Stimulated activated CD8-positive, alpha-beta memory T cell treated with anti-CD3 and anti-CD28 coated beads, Interleukin-12 subunit alpha, Interleukin-12 subunit beta, amount 100 ng/mL, for 4 hours (primary cell): ENCODE measurements at places on chromosomes 16 and 17.

- no peak for DNase-seq
These were observed 214.2 kb downstream of the MAF start for GRCh38 chr16:79386299-79386698.

GRCh38 chr17:28812748-28813377 lies 29.7 kb downstream of the FAM222B start:
- no peak for DNase-seq

GRCh38 chr17:76086384-76086783 lies 7.4 kb downstream of the ZACN start:
- no peak for DNase-seq

DNA sequence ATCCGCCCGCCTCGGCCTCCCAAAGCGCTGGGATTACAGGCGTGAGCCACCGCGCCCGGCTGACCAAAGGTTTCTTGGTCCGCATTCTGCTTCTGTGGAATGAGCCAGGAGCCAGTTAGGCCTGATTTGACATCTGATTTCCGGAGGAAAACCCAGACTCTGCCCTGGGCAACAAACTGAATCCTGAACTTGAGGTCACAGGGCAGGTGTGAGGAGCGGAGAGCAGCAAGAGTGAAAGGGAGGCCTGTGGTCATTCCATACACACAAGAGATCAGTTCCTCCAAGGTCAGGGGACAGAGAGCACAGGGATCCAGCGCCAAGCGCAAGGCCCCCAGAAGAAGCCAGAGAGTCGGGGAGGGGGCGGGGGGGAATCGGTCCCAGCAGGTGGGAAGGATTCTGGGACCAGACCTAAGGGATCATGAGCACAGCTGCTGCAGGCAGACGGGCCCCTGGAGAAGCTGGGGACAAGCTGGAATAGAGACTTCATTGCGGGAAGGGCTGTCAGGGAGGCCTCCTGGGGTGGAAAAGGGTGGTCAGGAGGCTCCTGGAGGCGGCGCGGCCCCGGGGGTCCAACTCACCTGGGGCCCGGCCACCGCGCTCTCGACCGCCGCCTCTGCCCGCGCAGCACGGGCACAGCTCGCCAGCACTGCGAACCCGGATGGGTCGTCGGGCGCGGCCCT lies 436 bp downstream of the SHPK start:
- DNase-seq: no peak

DNA sequence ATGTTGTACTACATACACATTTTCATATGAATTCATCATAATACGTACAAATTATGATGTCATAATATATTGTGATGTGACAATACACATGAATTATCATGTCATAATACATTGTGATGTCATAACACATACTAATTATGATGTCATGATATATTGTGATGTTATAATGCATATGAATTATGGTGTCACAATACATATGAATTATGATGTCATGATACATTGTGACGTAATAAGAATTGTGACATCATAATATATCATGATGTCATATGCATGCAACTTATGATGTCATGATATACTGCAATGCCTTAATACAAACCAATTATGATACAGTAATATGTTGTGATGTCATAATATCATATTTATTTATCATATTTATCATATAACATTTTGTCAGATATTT lies 2074.3 kb downstream of the TP53TG3F start:
- no peak for DNase-seq

DNA sequence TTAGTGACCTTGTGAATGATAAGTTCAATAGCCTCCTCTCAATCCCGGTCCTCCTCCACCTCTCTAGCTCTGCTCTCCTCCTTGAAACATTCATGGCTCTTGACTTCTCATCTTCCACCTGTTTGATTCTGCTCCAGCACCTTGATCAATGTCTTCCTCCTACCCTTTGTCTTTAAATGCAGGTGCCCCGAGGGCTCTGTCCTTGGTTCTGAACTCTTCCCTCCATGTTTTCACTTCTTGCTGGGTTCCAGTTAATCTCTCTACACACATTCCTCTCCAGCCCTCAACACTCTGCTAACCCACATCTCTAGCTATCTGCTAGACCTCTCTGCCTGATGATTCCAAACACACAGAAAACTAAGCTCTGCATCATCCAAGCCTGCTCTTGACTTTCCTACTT lies 13.4 kb downstream of the CD300E start:
- DNase-seq: no peak

DNA sequence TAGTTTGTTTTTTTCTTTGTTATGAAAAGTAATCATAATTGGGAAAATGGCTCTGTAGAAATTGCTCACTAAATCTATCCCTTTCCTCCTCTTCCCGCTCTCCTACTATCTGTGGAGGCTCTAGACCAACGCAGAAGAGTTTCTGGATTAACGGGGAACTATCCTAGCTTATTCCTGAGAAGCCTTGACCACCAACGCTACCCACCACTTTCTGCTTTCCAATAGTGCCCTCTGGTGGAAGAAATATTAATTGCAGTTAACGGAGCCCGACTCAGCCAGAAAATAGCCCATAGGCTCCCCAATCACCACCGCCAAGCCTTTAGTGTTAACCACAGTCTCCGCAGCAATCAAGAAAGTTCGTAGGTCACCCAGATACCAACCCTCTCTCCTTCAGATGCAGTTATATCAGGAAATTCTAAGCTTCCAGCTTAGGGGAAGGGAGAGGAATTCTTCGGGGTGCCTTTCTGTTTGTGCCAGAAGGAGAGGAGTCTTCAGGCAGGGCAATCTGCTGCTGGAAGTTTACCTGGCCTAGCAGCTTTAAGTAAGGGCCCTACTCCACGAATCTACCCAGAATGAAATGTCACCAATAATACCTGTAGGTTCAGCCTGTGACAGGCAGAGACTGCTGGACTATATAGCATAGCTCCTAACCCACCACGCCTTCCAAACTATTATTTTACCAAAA lies 23.0 kb upstream of the NSRP1 start:
- DNase-seq: no peak

DNA sequence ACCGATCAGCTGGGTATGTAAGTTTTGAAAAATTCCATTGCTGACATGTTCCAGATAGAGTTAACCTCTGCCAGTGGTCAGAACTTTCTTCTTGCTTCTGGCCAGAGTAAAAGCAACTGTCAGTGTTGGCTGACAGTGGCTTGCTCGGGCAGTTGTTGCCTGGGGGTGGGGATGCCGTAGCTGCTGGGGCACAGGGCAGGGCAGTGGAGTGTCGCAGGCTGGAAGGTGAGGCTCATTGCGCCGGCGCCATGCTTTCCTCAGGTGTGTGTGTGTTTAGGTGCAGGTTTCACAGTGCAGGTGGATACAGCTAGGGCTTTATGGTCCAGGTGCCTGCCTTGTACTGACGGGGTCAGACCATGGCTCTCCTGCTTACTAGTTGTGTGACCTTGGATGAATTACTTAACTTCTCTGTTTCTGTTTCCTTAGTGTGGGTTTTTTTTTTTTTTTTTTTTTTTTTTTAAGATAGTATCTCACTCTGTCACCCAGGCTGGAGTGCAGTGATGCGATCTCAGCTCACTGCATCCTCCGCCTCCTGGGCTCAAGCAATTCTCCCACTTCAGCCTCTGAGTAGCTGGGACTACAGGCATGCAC lies 156.4 kb downstream of the SNX29 start:
- no peak for DNase-seq

- DNase-seq: no peak
These were observed 39.8 kb upstream of the MYLK3 start for GRCh38 chr16:46787909-46788308.

- DNase-seq: no peak
These were observed 929.6 kb upstream of the CDH8 start for GRCh38 chr16:62965831-62966230.

GRCh38 chr16:67489401-67490083 lies 6.2 kb upstream of the AGRP start:
- DNase-seq: no peak
